Sigmoid colon (tissue), 7 donors: ENCODE measurements at places on chromosomes 5 and 9. TPM values are rescaled to one million over a fixed set of nuclear protein-coding genes. Genes with fewer than 3 reads are reported as not detected.

GRCh38 chr9:88236511-88237478, 98.5 kb upstream of the SPATA31C2 start:
- no peak overlapping the region for H3K4me3 ChIP-seq
- H3K27me3 ChIP-seq = no peaks in the 10 kb centered on the region
- H3K27ac ChIP-seq = peak overlapping the region; percentile 55
- peaks cover 16% of the 10 kb centered on the region for H3K4me1 ChIP-seq
- H3K36me3 ChIP-seq = no peaks in the 10 kb centered on the region

GRCh38 chr9:119884438-119884837, 515.2 kb upstream of the BRINP1 start:
- H3K36me3 ChIP-seq = no peaks in the 10 kb centered on the region
- no peak overlapping the region for H3K4me3 ChIP-seq
- H3K4me1 ChIP-seq = no peaks in the 10 kb centered on the region
- no peak for DNase-seq
- H3K27me3 ChIP-seq = no peaks in the 10 kb centered on the region
- H3K27ac ChIP-seq = no peak overlapping the region

DNA sequence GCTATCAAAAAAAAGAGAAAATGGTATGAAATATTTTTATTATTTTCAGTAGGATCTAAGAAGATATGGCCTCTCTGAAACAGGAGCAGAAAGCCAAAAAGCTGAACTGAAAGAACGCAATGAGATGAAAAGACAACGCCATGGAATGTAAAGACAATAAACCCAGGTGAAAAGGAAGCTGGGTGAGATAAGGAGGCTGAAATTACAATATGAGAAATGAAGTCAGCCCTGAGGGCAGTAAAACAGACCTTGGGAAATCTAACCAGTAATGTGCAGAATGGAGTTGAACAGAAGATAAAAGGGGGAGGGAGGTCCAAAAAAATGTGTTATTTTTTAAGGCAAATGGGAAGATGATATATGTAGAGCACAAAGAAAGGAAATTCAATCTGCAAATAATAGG, 265.3 kb downstream of the ENC1 start:
- no peaks in the 10 kb centered on the region for H3K36me3 ChIP-seq
- H3K4me3 ChIP-seq = no peak overlapping the region
- no peaks in the 10 kb centered on the region for H3K27me3 ChIP-seq
- DNase-seq = no peak
- H3K27ac ChIP-seq = no peak overlapping the region

DNA sequence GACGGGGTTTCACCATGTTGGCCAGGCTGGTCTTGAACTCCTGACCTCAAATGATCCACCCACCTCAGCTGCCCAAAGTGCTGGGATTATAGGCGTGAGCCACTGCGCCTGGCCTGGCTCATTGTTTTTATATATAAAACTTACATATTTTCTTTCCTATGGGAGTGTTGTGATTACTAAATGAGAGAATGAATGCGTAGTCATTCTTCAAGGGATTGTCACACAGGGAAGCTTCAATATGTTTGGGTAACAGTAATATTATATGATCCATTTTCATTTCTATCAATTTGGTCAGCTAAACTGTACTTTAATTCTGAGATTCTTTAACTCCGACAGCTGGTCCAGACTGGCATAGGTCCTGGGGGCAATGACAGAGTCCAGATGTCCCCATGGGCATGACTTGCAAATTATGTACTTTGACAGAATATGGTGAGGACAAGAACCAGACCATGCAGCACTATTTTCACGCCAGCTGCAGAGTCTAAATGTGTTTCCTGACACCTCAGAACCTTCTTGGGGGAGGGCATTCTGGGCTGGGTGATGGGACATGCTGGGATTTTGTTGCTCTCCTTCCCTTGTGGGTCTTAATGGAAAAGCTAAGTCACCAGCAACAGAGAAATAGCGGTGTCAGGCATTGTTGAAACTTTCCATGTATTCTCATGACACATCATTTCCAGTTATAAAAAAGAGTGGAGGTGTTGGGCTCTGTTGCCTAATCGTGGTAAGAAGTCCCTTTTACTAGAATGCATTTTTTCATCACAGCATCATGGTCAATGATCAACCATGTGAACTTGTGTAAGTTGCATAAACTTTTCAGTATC, 40.9 kb upstream of the TNC start:
- H3K4me3 ChIP-seq = no peak overlapping the region
- peaks cover 49% of the 10 kb centered on the region for H3K4me1 ChIP-seq
- peak overlapping the region; percentile 85 for H3K27ac ChIP-seq
- no peaks in the 10 kb centered on the region for H3K27me3 ChIP-seq

Gene IL3
- not detected for polyA plus RNA-seq

Gene PURA
- polyA plus RNA-seq = 3.6 TPM

DNA sequence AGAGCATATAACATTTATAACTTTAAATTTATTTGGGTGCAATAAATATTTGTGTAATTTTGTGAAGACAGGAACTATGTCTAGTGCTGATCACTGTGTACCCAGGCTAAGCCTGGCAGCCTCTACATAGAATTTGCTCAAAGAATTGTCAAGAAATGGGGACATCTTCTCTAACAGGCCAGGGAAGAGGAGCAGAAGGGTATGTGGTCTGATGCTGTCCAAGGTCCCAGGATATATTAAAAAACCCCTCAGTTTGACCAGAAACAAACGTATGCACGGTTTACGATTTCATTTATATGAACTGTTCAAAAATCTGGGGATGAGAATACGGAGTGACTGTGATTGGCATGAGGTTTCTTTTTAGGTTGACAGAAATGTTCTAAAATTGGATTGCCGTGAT, 55.9 kb downstream of the MAT2B start:
- peaks cover 10% of the 10 kb centered on the region for H3K27me3 ChIP-seq
- no peak overlapping the region for H3K4me3 ChIP-seq

DNA sequence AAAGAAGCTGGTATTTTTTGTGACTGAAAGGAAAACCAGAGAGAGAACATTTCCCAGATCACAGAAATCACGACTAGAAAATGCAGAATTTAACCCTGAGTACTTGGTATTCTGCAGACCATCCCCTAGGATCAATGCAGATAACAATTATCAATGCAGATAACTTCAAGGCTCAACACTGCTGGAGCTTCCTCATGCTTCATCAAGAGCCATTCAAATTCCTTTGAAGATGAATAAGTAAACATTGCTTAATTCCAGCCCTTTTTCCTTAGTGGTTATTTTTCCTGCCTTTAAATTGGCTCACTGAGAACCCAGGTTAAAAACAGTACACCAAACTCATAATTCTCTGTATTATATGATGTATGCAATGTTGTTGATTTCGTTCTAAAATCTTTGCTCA, 370.1 kb upstream of the TLE4 start:
- no peak overlapping the region for H3K27ac ChIP-seq
- H3K36me3 ChIP-seq = no peaks in the 10 kb centered on the region
- H3K4me1 ChIP-seq = no peaks in the 10 kb centered on the region
- H3K27me3 ChIP-seq = no peaks in the 10 kb centered on the region

Gene GLRA1
- polyA plus RNA-seq = not detected

- no peaks in the 10 kb centered on the region for H3K27me3 ChIP-seq
- H3K4me1 ChIP-seq = no peaks in the 10 kb centered on the region
- H3K27ac ChIP-seq = no peak overlapping the region
Observed at GRCh38 chr5:179154346-179154990, 94.3 kb downstream of the ZNF354C start.

- no peaks in the 10 kb centered on the region for H3K36me3 ChIP-seq
- no peaks in the 10 kb centered on the region for H3K27me3 ChIP-seq
- H3K27ac ChIP-seq = no peak overlapping the region
- no peak for DNase-seq
- H3K4me3 ChIP-seq = no peak overlapping the region
Observed at GRCh38 chr9:88757406-88758010, 222.5 kb downstream of the NXNL2 start.

DNA sequence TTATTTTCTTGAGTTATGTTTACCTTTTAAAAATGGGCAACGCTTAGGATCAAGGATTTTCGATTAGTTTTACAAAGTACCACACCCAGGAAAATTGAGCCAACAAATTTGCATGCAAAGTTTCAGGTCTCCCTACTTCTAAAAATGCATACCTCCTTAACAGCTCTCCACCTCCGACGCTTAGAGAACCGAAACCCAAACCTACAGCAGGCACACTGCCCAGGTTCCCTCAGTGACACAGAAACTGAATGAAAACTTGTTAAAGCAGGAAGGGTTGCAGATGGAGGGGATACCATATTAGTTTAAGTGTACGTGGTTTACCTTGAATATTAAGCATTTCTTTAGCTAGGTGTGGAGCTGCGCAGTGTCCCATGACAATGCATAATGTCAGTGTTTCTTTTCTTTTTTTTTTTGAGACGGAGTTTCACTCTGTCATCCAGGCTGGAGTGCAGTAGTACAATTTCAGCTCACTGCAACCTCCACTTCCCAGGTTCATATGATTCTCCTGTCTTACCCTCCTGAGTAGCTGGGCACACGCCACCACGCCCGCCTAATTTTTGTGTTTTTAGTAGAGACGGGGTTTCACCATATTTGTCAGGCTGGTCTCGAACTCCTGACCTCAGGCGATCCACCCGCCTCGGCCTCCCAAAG, 1.6 kb upstream of the SUB1 start:
- no peak overlapping the region for H3K27ac ChIP-seq
- no peaks in the 10 kb centered on the region for H3K27me3 ChIP-seq
- no peaks in the 10 kb centered on the region for H3K4me1 ChIP-seq
- H3K36me3 ChIP-seq = no peaks in the 10 kb centered on the region
- no peak overlapping the region for H3K4me3 ChIP-seq

DNA sequence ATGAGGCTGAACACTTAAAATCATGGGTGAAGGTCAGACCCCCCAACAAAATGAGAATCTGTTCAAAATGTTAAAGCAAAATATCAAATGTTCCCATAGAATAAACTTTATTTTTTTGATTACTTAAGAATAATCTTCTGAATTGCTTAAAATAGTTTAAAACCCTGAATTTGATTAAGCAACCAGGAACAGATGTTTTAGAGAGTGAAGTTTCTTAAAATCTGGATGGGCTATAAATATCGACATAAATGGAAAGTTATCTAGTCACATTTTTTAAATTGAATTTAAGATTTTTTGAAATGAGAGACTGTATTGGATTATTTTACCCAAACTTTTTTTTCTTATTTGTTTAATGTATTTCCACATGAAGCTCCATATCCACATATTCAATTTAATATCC, 98.5 kb downstream of the ADAMTS12 start:
- H3K27me3 ChIP-seq = no peaks in the 10 kb centered on the region
- no peak overlapping the region for H3K4me3 ChIP-seq
- no peak overlapping the region for H3K27ac ChIP-seq

DNA sequence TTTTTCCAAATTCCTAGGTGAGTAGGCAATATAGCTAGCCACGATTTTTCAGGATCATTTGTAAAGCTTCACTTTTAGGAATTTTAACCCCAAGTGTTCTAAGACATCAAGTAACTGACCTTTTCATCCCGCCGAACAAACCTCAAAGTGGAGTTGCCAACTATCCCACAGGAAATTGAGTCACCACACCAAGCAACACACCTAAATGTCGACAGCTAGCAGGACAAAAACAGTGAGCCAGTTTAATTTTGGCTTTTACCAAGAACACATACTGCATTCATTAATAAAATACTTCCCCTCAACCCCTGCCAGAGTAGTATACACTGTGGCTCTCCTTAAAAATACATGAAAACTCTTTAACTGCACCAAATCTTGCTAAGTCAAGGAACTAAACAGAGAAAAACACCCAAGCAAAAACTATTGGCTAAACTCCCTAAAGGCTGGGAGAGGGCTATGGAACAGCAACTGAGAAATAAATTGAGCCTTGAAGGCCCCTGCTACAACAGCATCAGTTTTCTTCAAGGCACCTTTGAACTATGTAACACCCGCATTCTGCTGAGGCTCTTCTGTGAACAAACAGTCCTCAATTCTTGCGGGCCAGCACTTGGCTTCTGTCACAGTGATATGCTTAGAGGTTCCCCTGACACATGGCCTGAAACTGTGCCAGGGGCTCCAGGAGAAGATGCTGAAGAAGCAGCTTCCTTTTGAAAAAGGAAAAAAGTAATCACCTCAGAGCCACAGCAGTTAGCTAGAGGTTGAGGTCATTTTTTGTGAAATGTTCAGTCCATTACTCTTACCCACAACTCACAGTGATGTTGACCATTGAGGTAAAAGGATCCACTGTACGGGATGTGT, 459.6 kb downstream of the RAB3C start:
- no peaks in the 10 kb centered on the region for H3K27me3 ChIP-seq
- H3K27ac ChIP-seq = peak overlapping the region; percentile 89
- peak; percentile 85 for DNase-seq
- peaks cover 37% of the 10 kb centered on the region for H3K4me1 ChIP-seq
- H3K36me3 ChIP-seq = no peaks in the 10 kb centered on the region

GRCh38 chr9:130328349-130328801, 62.8 kb downstream of the HMCN2 start:
- peak; percentile 94 for DNase-seq
- no peaks in the 10 kb centered on the region for H3K27me3 ChIP-seq
- peaks cover 68% of the 10 kb centered on the region for H3K4me1 ChIP-seq

Gene CDC25C
- polyA plus RNA-seq = 2.8 TPM

DNA sequence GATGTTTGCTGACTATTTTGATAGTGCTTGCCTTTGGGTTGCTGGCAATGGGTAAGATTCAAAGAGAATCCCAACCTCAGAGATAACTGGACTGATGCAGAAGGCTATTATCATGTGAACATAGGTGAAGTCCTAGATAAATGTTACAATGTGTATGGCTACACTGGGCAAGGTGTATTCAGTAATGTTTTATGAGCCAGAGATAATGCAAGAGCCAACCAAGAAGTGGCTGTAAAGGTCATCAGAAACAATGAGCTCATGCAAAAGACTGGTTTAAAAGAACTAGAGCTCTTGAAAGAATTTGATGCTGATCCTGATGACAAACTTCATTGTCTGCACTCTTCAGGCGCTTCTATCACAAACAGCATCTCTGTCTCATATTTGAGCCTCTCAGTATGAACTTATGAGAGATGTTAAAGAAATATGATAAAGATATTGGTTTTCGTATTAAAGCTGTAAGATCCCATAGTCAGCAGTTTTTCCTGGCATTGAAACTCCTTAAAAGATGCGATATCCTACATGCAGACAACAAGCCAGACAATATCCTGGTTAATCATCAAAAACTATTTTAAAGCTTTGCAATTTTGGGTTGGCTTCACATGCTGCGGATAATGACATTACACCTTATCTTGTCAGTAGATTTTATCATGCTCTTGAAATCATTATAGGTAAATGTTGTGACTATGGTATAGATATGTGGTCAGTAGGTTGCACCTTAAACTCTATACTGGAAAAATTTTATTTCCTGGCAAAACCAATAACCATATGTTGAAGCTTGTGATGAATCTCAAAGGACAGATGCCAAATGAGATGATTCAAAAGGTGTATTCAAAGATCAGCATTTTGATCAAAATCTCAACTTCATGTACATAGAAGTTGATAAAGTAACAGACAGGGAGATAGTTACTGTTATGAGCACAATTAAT, 41.9 kb upstream of the TNFSF15 start:
- DNase-seq = no peak
- no peak overlapping the region for H3K27ac ChIP-seq
- H3K36me3 ChIP-seq = no peaks in the 10 kb centered on the region
- peaks cover 15% of the 10 kb centered on the region for H3K4me1 ChIP-seq
- no peaks in the 10 kb centered on the region for H3K27me3 ChIP-seq

Gene FST
- 0.46 TPM for polyA plus RNA-seq

- no peak overlapping the region for H3K4me3 ChIP-seq
- no peaks in the 10 kb centered on the region for H3K36me3 ChIP-seq
- no peaks in the 10 kb centered on the region for H3K4me1 ChIP-seq
- no peak overlapping the region for H3K27ac ChIP-seq
Observed at GRCh38 chr9:18012170-18012569, 433.3 kb downstream of the SH3GL2 start.

- DNase-seq = no peak
- H3K4me1 ChIP-seq = no peaks in the 10 kb centered on the region
- H3K4me3 ChIP-seq = no peak overlapping the region
Observed at GRCh38 chr9:14391620-14392019, 77.7 kb upstream of the NFIB start.
